ENCODE measurements at places on chromosomes 12 and 14.
A peak's percentile ranks its signal among the peaks of the same experiment; 100 is the strongest.

- no peak for DNase-seq
Measured at GRCh38 chr12:65121956-65122469, 908 bp upstream of the WIF1 start.

DNA sequence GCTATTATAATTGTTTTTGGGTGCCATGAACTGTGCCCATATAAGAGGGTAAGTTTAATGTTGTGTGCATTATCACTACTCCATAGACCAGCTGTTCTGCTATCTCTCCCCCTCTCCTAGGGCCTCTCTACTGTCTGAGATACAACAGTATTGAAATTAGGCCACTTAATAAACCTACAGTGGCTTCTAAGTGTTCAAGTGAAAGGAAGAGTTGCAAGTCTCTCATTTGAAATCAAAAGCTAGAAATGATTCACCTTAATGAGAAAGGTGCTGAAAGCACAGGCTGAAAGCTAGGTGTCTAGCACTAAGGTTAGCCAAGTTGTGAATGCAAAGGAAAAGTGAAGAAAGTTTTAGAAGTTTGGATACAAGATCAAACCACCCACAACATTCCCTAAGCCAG is 168.0 kb downstream of the SLC16A7 start:
- no peak for DNase-seq

GRCh38 chr12:1419849-1420371 is 174.5 kb downstream of the FBXL14 start:
- no peak for DNase-seq

- DNase-seq, result no peak
Measured at GRCh38 chr12:13147688-13148484, 44.4 kb upstream of the GSG1 start.

GRCh38 chr12:99766408-99766807 is 118.9 kb downstream of the GARIN6 start:
- DNase-seq, result no peak

GRCh38 chr12:14394317-14395073 is 29.0 kb downstream of the ATF7IP start:
- peak; percentile 65 for DNase-seq
